Lung microvascular endothelial cell (primary cell): ENCODE measurements at places on chromosomes 2 and 18. TPM values are rescaled to one million over a fixed set of nuclear protein-coding genes. Genes with fewer than 3 reads are reported as not detected.

SPC25 gene
- 0.79 and 2.8 TPM in 2 replicates for total RNA-seq

TUBA4B gene
- not detected in 2 replicates for total RNA-seq

SPP2 gene
- not detected in 2 replicates for total RNA-seq

NMUR1 gene
- total RNA-seq: not detected in 2 replicates

SLC9A2 gene
- total RNA-seq: under 0.01 TPM in 1 of 2 replicates, not detected in the other

RESP18 gene
- total RNA-seq: not detected in 2 replicates

PRKCE gene
- total RNA-seq: 23.6 and 31.8 TPM in 2 replicates

FAM161A gene
- total RNA-seq: 0.65 and 0.99 TPM in 2 replicates

IL36A gene
- total RNA-seq: not detected in 2 replicates

ALPP gene
- total RNA-seq: not detected in 2 replicates

MAP4K3 gene
- total RNA-seq: 10.5 and 11.9 TPM in 2 replicates

IL1A gene
- total RNA-seq: under 0.01 TPM in 1 of 2 replicates, not detected in the other

MRPL30 gene
- total RNA-seq: 24.6 and 27.7 TPM in 2 replicates

CSRNP3 gene
- total RNA-seq: 0.44 and 0.99 TPM in 2 replicates

ANKRD30B gene
- total RNA-seq: under 0.01 TPM in 1 of 2 replicates, not detected in the other

FEV gene
- total RNA-seq: not detected in 2 replicates

GPR45 gene
- total RNA-seq: not detected in 2 replicates

EN1 gene
- not detected in 2 replicates for total RNA-seq

CDKL4 gene
- 0.44 and 0.79 TPM in 2 replicates for total RNA-seq

ANKMY1 gene
- total RNA-seq: 3.5 and 6.0 TPM in 2 replicates

TLX2 gene
- total RNA-seq: not detected in 2 replicates

ERICH2 gene
- total RNA-seq: not detected in 2 replicates

RSAD2 gene
- 0.20 and 0.22 TPM in 2 replicates for total RNA-seq

SP140 gene
- not detected in 2 replicates for total RNA-seq

SERPINB4 gene
- not detected in 2 replicates for total RNA-seq

RAB17 gene
- 10.9 and 12.6 TPM in 2 replicates for total RNA-seq

MYCN gene
- 2.6 and 9.5 TPM in 2 replicates for total RNA-seq

SMIM21 gene
- not detected in 2 replicates for total RNA-seq

FSIP2 gene
- total RNA-seq: under 0.01 TPM in 2 replicates

SULT1C4 gene
- 94.6 and 123 TPM in 2 replicates for total RNA-seq

ATG9A gene
- total RNA-seq: 29.4 and 43.3 TPM in 2 replicates

SGO2 gene
- 2.0 and 3.3 TPM in 2 replicates for total RNA-seq

TSPYL6 gene
- total RNA-seq: not detected in 2 replicates

GAD1 gene
- total RNA-seq: 0.22 and 0.40 TPM in 2 replicates

CHRNG gene
- not detected in 2 replicates for total RNA-seq

DUSP19 gene
- total RNA-seq: 1.5 and 3.6 TPM in 2 replicates

FER1L5 gene
- total RNA-seq: not detected in 2 replicates

CRIM1 gene
- total RNA-seq: 420 and 583 TPM in 2 replicates

CHRNA1 gene
- total RNA-seq: 0.40 and 1.1 TPM in 2 replicates

MC4R gene
- total RNA-seq: not detected in 2 replicates

OSBPL6 gene
- total RNA-seq: 2.4 and 4.0 TPM in 2 replicates

GRHL1 gene
- total RNA-seq: 0.22 and 0.40 TPM in 2 replicates

GALNT5 gene
- total RNA-seq: under 0.01 TPM in 1 of 2 replicates, not detected in the other

CCDC148 gene
- 0.20 and 0.22 TPM in 2 replicates for total RNA-seq

ASXL3 gene
- 0.20 and 0.22 TPM in 2 replicates for total RNA-seq

PSMA8 gene
- not detected in 2 replicates for total RNA-seq

DYSF gene
- 48.8 and 96.5 TPM in 2 replicates for total RNA-seq

RMND5A gene
- total RNA-seq: 54.3 and 73.0 TPM in 2 replicates

TBR1 gene
- total RNA-seq: under 0.01 TPM in 1 of 2 replicates, not detected in the other

ELAC1 gene
- total RNA-seq: 4.6 and 5.0 TPM in 2 replicates

TCF4 gene
- 374 and 536 TPM in 2 replicates for total RNA-seq

NCKAP5 gene
- total RNA-seq: under 0.01 TPM in 2 replicates

REG3G gene
- total RNA-seq: not detected in 2 replicates

GAREM1 gene
- total RNA-seq: 0.20 and 0.22 TPM in 2 replicates

POTEC gene
- not detected in 2 replicates for total RNA-seq

PTPRN gene
- total RNA-seq: not detected in 2 replicates

RFTN2 gene
- total RNA-seq: 7.8 and 13.3 TPM in 2 replicates

LMAN2L gene
- total RNA-seq: 12.4 and 22.2 TPM in 2 replicates
